ENCODE measurements at places on chromosomes 1 and 21.

DNA sequence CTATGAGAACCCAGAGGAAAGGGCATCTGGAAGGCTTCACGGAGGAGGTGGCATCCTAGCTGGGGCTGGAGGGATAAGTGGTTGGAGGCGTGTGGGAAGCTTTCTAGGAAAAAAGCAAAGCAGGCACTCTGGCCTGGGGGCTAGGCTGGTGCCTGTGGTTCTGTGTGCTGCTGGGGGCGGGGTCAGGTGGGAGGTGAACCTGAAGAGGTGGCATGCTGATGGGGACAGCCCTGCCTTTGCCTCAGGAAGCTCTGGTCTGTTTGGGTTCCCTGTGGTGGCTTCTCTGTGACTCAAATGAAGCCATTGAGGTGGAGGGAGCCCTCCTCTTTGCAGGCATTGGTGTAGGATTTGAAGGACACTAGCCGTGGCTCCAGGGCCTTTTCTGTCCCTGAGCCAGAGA lies 221.6 kb upstream of the POU3F1 start:
- no peak for DNase-seq

- no peak for DNase-seq
These were observed 5.7 kb downstream of the IL23R start for GRCh38 chr1:67171978-67172377.

GRCh38 chr1:18891426-18891780 lies 11.0 kb downstream of the ALDH4A1 start:
- DNase-seq: no peak

DNA sequence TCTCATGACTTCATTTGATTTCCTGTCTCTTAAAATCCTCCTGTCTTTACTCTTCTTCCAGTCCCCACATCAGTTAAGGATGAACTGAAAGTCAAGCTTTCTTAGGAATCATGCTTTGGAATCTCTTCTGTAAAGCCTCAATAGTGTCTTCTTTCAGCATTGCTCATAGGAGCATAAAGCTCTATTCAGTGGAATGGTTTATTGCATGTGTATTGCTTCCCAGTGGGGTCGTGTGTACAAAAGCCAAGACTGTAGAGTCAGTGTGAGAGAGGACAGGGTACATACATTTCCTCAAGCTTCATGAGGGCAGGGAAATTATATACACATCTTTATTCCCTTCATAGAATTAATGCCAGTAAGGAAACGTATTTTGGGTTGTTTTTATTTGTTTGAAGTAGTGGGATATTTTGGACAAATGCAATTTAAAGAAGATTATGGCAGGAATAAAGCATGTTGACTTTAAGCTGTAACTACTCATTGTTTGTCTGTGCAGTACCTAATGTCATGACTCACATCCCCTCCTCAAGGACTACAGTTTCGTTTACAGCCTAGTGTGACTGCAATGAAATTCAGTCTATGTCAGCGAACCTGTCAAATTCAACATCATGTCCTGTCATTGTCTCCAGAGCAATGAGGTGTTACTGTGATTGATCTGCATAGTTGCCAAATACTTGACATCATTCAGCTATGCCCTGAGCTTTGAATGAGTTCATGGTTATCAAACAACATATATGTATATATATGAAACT lies 2164.2 kb downstream of the NCAM2 start:
- no peak for DNase-seq

GRCh38 chr1:2132222-2133038 lies 62.1 kb downstream of the FAAP20 start:
- DNase-seq: peak; percentile 43

- DNase-seq: no peak
These were observed 73.9 kb downstream of the SLC66A1 start for GRCh38 chr1:19385869-19386591.

- no peak for DNase-seq
These were observed 84.1 kb upstream of the RRP15 start for GRCh38 chr1:218200979-218201378.

- DNase-seq: no peak
These were observed 53.6 kb downstream of the PEX14 start for GRCh38 chr1:10528066-10529014.

DNA sequence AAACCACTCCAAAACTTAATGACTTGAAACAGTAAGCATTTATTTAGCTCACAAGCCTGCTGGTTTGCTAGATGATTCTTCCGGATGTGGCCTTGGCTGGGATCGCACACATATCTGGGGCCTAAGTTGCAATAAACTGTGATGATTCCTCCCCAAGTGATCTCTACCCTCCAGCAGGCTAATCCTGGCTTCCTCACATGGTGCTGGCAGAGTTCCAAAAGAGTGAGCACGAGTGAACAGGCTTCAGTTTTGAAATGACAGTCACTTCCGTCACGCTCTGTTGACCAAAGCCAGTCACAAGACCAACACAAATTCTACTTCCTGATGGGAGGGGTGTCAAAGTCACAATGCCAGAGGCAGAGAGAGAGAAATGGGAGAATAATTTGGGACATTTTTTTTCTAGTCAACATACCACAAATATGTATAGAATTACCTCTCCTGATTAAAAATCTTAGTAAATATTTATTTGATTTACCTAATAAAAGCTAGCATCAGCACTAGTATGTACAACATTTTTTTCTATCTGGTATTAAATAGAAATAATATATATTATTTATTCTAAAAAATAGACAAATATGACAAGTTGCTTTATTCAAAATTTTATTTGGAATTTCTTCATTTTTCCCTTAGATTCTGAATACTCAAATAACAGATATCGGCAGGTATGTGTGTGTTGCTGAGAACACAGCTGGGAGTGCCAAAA lies 292.7 kb downstream of the TPR start:
- peak; percentile 100 for DNase-seq

DNA sequence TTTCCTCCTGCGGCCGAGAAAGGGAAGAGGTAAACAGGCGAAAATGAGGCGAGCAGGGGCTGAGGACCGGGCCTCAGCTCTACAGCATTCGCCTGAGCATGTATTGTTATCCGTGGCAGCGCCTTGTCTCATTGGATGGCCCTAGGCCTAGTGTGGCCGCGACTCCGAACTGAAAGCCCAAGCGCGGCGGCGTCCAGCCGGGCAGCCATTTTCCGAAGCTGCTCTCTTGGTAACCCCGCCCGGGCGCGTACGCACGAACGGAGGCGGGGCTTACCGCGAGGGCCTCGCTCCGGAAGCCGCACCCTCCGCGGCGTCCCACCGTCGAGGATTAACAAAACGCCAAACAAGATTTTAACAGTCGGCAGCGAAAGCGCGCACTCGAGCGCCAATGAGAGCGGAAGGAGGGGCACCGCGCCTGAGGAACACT lies 797 bp upstream of the USP1 start:
- DNase-seq: no peak

DNA sequence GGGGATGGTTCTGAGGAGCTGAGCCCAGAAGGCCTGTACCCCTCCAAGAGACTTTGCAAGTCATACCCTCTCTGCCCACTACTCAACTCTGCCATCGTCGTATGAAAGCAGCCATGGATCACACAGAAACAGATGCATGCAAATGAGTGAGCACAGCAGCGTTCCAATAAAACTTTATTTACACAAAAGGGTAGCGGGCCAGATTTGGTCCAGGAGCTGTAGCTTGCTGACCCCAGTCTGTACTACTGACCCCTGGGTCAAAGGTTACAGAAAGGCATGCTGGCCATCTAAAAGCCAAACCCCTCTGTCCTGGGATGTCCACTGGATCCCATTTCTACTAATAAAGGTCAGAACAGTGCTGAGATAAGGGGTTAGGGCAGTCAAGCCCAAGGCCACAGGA lies 8.8 kb upstream of the AGTRAP start:
- no peak for DNase-seq

DNA sequence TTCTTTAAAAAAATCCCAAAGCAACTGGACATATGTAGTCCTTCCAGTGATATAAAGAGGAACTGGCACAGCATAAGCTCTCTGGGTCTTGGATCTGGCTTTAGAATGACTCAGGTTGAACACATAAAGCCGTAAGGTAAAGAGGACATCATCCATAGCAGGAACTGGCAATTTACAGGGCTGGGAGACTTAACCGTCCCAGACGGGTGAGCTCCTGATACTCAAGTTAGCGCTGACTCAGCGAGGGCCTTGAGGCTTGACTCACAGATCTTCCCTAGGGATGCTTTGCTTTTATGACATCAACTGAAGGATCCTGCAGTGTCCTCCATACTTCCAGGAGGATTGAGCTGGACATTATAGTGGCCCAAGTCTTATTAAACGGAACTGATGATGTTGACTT lies 154.1 kb downstream of the CLIC6 start:
- DNase-seq: no peak

DNA sequence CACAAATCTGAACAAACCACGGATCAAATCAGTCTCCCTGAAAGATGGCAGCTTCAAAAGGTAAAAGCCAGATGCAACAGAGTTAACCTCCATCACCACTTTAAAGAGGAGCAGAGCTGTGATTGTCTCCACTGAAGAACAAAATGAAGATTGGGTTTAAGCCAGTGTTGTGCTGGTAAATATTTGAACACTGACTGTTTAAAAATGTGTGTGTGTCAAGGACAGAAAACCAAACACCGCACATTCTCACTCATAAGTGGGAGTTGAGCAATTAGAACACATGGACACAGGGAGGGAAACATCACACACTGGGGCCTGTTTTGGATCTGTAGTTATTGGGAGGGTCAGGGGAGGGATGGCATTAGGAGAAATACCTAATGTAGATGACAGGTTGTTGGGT lies 83.9 kb downstream of the ST6GALNAC5 start:
- no peak for DNase-seq

DNA sequence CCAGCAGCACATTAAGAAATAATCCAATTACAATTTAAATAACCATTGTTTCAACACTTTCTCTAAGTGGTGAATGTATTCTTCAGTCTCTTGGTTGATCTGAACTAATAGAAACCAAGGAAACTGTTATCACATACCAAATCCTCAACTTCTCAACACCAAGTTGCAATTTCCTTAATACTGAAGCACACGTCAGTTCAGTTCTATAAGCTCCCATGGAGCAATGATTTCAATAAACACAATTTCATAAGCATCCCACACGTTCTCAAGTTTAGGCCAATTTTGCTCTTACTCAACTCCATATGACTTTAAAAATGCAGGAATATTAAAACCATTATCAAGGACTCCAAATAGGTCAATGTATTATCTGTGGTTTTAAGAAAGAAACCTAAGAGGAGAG lies 5.8 kb upstream of the ERG start:
- DNase-seq: no peak

GRCh38 chr1:203571661-203572060 lies 55.0 kb upstream of the ATP2B4 start:
- DNase-seq: no peak

DNA sequence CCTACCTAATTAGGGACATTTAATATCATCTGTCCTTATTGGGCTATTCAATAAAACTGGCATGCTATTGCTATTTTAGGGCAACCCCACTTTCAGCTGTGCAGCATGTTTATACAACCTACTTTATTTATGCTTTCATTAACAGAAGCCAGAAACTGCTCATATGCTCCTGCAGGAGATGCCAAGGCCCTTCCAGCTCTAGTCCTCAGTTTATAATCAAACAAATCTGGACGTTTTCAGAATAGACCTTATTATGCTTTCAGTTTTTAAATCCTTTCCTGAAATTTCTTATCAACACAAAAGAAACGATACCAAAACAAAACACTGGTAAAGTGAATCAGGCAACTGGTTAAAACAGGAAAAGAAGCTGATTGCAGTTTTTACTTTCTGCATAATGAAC lies 53.2 kb downstream of the PTGS2 start:
- DNase-seq: no peak

GRCh38 chr21:14753466-14754258 lies 207.5 kb upstream of the SAMSN1 start:
- no peak for DNase-seq

- peak; percentile 31 for DNase-seq
These were observed 18.8 kb downstream of the OPRD1 start for GRCh38 chr1:28830814-28831213.

- DNase-seq: no peak
These were observed 2.7 kb downstream of the WDTC1 start for GRCh38 chr1:27237112-27237511.

DNA sequence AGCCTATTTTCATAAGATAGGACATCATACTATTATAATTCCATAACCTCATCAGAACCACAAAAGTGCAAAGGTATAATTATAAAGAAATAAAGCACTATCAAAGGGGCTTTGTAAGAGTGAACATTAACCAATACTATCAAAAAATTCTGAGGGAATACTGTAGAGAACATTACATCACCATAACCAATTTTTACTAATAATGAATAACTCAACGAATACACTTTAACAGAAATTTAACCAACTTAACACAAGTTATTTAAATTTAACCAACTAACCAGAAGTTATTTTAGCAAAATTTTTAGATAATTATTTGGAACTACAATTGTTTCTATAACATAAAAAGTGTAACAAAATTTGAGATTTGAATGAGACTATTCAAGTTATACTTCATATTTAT lies 34.8 kb downstream of the ZSWIM5 start:
- DNase-seq: no peak

GRCh38 chr1:234009668-234010067 lies 105.2 kb downstream of the SLC35F3 start:
- no peak for DNase-seq

DNA sequence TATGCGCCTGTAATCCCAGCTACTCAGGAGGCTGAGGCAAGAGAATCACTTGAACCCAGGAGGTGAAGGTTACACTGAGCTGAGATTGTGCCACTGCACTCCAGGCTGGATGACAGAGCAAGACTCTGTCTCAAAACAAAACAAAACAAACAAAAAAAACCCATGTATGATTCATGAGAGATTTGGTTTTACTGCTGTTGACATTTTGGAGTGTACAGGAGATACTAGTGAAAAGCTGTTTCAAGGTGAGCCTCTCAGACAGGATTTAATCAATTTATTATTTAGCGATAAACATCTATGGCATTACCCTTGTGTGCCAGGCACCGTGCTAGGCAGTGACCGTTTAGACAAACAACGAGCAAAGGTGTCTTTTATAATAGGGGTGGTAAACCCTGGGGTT lies 16.5 kb downstream of the LHX4 start:
- no peak for DNase-seq

DNA sequence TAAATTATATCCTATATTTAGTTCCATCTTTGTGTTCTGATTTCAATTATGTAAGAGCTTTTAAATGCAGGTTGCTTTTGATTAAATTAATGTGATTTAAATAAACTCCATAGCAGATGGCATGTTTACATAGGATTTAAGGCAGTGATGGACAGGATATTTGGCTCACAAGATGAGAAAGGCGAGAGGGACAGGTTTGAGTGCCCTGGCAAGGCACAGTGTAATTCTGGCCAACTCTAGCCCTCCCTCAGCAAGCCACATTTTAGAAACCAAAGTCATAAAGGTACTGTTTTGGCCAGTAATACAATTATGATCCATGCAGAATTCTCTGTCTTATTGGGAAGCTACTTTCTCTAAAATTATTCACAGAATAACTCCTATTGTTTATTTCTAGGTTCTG lies 50.6 kb upstream of the C1orf146 start:
- DNase-seq: no peak

- no peak for DNase-seq
These were observed 10.9 kb downstream of the AKNAD1 start for GRCh38 chr1:108845991-108846390.

DNA sequence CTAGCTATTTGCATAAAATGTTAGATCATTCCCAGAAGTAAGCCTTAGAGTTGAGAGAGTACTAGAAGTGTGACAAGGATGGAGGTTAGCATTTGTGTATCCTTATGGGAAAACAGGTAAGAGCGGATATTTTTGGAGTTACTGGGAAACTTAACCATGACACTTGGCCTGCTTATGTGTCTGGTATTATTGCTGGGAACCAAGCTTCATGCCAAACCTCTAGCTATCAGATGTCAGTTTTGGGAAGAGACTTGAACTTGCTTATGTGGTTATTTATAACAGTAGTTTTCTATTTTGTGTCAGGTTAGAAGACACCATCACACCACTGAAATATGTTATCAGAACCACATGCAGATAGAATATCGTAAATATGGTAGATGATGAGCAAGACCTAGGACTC lies 230.3 kb upstream of the SGIP1 start:
- DNase-seq: no peak
